ENCODE measurements at places on chromosomes 7 and 10.
A peak's percentile ranks its signal among the peaks of the same experiment; 100 is the strongest.

- peak; percentile 57 for DNase-seq
Observed at GRCh38 chr7:34759477-34760125, 101.6 kb downstream of the NPSR1 start.

DNA sequence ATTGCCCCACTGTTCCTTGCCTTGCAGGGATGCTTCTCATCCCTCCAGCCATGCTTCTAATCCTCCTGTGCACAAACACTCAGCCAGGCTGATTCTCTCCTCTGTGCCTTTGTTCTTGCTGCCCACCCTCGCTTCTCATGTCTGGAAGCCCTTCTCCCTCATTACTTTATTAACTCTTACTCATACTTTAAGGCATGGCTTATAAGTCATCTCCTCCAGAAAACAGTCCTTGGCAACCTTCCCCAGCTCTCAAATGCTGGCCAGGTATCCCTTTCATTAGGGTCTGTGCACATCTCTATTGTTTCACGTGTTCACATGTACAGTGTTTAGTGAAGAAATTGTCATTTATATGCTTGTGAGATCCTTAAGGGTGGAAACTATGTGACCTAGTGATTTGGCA lies 62.9 kb downstream of the ITGB8 start:
- no peak for DNase-seq

DNA sequence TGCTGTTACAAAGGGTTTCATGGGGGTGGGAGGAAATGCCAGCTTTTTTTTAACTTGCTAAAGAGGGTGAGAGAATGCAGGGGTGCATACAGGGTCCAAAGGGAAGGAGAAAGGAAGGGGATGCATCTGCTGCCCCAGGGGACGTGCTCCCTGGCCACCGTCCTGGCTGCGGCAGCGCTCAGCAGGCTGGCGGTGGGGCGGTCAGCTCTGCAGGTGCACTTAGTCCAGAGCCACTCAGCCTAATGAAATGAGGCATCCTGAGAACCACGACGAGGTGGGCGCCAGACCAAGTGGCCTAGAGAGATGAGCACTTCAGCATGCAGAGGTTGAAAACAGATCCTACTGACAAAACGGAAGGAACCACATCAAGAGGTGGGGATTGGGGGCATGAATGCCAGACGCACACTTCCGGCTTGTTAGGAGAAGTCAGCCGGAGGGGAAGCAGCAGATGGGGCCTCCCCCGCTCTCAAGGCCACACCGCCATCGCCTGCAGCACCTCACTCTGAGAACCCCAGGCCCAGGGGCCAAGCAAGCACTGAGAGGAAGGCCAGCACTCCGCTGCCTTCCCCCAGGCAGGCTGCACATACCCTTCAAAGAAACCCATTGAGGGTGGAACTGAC lies 94.5 kb downstream of the MAD1L1 start:
- DNase-seq, result no peak

- no peak for DNase-seq
Observed at GRCh38 chr10:75904499-75905283, 473.3 kb downstream of the LRMDA start.

GRCh38 chr7:114342431-114343179 lies 72.0 kb upstream of the FOXP2 start:
- DNase-seq, result no peak

All from NCI-H446 treated with DMSO at 0.1 percent for 48 hours (cell line).